ENCODE measurements at places on chromosomes 1 and 21.

GRCh38 chr21:39631842-39632562 lies 19.3 kb downstream of the B3GALT5 start:
- no peak for DNase-seq

GRCh38 chr1:54928327-54928726 lies 41.3 kb upstream of the DHCR24 start:
- no peak for DNase-seq

GRCh38 chr1:59261537-59261936 lies 35.4 kb upstream of the FGGY start:
- no peak for DNase-seq

- no peak for DNase-seq
Observed at GRCh38 chr1:226628612-226629155, 80.1 kb downstream of the STUM start.

GRCh38 chr1:20325407-20325843 lies 34.8 kb downstream of the VWA5B1 start:
- DNase-seq = no peak

DNA sequence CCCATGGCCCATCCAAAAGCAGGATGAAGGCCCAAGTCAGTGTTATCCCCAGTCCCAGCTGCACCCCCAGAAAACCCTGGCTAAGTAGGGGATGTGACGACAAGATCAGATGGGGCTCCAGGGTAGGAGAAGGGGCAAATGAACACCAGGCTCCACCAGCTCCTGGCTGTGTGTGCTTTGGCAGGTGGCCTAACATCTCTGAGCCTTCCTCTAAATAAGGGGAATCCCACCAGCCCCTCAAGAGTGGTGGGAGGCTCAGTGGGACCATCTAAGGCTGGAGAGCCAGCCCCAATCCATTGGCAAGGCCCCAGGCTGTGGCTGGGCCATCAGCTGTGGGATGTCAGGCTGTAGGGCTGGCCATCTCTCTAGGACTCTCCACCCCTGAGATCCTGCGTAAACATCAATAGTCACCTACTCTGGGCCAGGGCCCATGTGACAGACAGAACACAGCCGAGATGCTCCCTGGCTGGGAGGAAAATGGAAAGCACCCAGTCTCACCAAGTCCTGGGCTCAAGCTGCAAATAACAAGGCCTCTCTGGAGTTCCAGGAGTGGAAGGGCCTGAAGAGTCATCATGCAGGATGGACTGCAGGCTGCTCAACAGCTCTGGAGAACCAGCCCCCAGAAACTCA lies 7.5 kb downstream of the SDC3 start:
- no peak for DNase-seq

DNA sequence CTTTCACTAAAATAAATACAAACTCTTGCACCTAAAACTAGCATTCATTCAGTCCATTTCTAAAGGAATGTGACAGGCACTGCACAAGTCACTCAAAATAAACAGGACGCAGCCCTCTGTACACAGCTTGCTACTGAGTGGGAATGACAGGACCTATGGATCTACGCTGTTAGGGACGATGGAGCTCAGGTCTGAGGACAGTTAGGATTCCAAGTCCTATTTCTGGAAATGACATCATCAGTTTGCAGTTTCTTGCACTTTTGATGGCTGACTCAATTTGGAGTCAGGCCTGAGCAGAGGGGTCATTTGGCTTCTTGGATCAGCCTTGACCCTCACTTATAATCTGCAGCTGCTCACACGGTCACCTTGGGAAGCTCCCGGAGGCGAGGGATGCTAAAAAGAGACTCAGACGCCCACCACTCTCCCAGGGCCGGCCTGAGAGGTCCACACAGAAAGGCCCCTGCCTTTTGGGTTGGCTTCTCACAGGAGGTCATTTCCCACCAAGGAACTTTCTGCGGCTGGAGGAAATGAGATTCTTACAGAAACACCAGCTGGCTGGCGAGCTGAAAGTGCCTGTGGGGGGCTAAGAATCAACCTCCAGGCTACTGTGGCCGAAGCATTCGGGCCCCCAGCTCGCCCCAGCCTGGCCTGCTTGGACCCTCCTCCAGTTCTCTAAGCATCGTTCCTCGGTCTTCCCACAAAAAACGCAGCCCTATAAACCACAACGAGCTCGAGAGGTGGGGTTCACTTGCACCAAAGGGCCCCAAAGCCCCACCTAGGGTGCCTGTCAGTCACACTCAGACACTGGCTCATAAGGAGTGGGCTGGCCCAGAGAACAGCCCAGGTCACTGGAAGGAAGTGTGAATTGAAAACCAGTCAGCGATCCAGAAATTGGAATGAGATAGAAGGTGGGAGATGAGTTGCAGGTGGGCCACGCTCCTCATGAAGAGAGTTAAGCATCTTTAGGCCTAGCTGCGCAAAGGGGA lies 8.9 kb upstream of the PDE9A start:
- DNase-seq = no peak

- DNase-seq = no peak
Observed at GRCh38 chr1:222820171-222820712, 5.4 kb downstream of the DISP1 start.

DNA sequence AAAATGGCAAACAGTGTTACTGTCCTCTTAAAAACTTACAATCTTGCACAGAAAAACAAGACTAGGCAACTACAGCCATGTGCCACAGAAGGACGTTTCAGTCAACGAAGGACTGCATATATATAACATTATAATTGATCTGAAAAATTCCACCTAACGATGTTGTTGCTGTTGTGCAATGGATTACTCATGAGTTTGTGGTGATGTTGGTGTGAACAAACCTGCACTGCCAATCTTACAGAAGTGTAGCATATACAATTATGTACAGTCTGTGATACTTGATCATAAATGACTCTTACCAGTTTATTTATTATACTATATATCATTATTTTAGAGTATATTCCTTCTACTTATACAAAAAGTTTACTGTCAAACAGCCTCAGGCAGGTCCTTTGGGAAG lies 6.8 kb upstream of the VAMP4 start:
- no peak for DNase-seq

DNA sequence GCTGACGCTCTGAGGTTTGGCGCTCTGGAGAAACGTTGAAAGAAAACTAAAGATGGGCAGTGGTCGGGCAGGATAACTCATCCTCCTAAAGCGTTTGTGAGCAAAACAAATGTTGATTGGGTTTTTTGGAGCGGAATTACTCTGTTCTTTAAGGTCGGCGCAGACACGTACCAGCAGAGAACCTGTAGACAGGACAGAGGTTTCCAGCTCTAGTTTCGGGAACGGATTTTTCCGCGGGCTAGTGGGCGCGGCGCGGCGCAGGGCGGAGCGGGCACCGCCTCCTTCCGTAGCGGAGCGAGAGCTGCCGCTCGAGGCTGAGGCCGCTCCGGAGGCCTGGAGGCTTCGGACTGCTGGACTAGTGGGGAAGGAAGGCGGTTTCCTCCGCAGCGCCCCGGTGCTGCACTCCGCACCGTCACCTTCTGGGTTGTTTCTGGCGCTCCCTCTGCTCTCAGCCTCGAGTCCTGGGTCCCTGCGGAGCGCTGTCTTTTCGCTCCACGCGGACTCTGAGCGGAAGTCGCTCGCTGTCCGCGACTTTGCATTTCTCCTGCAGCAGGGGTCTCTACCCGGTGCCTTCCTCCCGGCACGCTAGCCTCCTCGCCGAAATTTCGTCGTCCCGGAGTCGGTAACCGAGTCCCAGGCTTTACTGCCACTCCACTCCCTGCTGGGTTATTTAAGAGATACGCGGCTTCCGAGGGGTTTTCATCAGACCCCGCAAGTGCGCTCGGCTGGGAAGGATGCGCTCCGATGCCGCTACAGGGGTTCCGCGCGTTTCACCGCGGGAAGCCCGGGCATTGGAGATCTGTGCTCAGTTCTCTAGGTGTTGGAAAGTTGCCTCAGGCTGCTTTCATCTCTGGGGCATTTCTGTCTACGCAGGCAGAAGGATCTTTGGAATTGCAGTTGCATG lies 7.0 kb downstream of the FOXD2 start:
- no peak for DNase-seq

DNA sequence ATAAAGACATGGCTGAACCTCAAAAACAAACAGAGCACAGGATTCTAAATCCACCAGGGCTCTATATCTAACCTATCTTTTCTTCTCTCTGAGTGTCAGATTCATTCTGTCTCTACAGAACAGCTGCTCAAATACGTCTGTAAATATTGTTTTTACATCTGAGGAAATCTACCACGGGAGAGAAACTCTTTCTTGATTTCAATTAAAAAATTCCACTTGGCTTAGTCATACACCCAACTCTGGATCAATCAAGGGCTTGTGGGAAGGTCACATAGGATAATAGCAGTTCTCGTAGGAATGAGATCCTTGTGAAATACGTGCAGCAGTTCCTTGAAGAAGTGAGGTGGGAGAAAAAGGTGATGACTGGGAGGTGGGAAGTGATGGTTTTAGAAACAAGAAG lies 1355.7 kb upstream of the ADGRL2 start:
- DNase-seq = no peak

DNA sequence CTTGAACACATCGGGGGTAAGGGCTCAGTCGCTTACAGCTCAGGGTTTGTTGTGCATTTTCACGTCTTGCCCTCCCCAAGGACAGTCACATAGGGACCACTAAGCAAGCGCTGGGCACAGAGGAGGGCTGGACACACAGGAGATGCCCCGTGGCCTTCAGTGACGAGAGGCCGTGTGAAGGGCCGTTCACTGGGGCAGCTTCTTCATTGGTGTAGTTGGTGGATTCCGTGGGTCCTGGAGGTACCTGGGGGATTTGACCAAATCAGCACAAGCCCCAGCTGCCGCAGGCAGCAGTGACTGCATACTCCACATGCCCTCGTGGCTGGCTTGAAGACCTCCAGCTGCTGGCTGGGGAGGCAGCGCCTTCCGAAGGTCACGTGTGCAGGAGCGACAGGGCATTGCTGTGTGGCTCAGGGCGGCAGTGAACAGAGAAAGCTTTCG lies 100.8 kb upstream of the C1orf174 start:
- DNase-seq = no peak
